CD4-positive, alpha-beta T cell treated with Interleukin-1 beta for 1 hour (primary cell): ENCODE measurements at places on chromosomes 3 and 15.

DNA sequence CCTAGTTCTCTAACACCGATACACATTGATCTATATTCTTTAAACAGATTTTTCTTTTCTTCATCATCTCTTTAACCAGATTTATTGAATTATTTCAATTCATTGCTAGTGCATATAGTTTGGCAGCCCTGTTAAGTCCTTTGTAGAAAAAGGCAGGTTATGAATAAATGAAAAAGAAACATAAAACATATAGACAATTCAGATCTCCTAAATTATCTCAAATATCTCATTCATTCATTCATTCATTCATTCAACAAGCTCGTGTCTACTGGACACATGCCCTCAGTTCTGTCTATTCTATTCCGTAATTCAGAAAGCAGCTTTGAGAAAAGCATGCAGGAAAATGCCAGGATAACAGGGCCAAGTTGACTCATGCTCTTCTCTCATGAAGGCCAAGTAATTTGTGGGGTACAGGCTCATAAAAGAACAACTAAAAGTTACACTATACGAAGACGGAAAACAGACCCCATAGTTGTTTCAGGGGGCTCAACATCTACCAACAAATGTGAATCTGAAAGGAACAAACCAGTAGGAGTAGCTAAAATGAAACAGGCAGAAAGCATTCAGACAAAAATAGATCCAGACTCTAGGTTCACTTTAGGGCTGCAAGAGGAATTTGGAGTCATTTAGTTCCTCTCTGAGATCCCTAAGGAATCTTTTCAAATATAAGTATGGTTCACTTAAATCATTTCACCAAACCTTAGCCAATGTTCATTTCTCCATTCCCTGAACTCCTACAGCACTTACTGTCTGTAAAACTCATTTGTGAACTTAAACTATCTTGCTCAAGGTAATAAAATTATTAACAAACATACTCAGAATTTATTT is 7.5 kb downstream of the ZNF148 start:
- DNase-seq = no peak

GRCh38 chr3:150169330-150169940 is 198.7 kb upstream of the PFN2 start:
- DNase-seq = no peak

DNA sequence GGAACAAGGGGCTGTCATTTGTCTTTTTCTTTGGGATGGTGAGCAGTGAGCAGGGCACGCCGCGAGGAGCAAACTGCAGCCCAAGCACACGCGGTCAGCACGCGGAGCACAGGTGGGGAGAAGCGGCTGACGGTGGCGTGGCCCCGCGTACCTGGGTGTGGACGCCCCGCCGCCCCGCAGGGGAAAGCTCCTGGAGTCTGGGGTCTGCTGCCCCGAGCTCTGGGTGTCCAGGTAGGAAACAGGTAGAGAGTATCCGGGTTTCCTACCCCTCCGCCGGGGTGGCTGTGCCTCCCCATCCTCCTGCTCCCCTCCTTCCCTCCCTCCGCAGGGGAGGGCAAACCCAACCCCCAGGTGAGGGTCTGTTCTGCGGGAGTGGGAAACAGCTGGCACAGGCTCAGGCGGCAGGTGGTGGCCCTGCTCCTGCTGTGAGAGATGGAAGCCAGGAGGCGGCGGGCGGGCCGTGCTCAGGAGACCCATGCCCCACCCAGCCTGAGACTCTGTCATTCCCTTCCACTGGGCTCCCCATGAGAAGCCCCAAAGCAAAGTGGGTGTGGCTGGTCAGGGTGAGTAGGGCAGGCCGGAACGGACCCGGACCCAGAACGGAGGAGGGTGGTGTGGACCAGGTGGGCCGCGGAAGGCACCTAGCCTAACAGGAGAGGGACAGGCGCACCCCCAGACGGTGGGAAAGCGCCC is 56.9 kb upstream of the CGNL1 start:
- no peak for DNase-seq

DNA sequence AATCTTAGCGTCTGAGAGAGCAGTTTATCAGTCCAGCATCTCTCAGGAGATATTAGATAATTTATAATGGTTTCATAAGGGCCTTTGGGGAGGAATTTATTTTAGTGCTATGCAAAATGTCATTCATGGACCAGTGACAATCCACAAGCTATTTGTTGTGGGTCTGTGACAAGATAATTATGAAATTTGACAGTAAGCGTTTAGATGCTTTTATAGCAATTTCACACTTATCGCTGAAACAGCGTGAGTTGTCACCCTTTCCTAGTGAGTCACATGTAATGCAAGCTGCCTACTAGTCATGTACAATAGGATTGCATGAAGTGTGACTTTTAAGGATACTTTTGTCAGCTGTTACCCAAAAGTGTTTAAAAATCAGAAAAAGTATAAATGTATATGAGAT is 315.6 kb upstream of the THBS1 start:
- peak; percentile 6 for DNase-seq

GRCh38 chr15:39034816-39035215 is 470.2 kb upstream of the RASGRP1 start:
- no peak for DNase-seq
